ENCODE measurements at places on chromosomes 11 and 22. TPM values are rescaled to one million over a fixed set of nuclear protein-coding genes. Genes with fewer than 3 reads are reported as not detected.

CD248 gene
- 69.1 TPM for total RNA-seq

OR52E8 gene
- not detected for total RNA-seq

CASP12 gene
- 1.6 TPM for total RNA-seq

IFITM10 gene
- 1.4 TPM for total RNA-seq

TENM4 gene
- 0.29 TPM for total RNA-seq

TTC28 gene
- 40.2 TPM for total RNA-seq

ZC3H12C gene
- total RNA-seq: 19.8 TPM

SERHL2 gene
- total RNA-seq: 1.3 TPM

DNA sequence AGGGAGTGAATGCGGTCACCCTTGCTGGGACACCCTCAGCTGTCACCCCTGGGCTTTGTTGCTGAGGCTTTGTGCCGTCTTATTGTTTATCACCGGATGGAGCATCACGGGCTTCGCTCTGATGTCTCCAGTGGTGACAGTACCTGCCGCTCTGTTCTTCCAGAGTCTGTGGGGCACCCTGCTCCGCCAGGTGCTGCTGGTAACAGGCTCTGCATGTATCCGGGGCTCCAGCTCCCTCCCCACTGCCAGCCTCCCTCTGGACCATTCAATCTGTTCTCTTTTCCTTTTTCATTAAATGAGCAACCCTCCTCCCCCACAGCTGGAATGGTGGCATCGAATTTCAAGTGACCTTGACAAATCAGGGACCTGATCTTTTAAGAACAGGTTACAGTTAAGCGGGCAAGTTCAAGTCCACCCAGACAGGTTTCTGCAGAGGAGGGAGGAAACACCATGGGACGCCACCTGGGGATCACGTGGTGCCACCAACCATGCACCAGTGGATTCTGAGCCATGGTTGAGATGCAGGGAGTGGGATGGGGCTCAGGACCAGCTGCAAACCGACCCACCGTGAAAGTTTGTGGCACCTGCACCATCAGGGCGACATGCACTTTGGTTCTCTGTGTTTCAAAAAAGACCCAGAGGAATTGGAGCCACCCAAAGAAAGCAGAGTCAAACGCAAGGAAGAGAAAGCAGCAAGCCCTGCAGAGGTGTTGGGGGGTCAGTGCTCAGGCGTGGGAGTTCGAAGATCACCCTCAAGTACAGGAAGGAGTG is 89.3 kb downstream of the BCR start:
- DNase-seq: no peak

DNA sequence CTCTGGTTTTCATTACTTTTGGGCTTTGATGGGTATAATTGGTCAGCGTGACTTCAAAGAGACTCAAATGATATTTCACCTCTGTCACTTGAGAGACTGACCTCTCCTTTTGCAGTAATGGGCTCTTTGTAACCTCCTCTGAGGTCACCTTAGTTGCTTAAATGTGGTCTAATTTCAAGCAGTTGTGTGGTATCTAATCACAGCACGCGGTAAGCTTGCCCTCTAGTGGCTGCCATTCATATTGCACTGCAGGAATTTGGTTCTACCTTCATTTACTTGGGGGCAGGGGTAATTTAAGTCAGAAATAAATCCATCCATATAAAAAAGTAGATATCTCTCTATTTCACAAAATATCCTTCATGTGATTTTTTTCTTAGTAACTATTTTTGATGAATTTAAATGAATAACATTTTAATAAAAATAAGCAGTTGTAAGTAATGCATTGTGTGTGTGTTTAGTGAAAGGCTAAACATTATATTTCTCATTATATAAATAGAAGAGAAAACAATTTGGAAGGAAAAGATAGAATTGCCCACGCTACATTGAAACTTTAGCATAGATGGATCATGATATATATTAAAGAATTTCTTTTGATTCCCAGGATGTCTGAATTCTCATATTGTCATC is 55.0 kb upstream of the ANO3 start:
- peak; percentile 28 for DNase-seq

- no peak for DNase-seq
Measured at GRCh38 chr11:3149852-3150188, 15.3 kb downstream of the OSBPL5 start.

GRCh38 chr11:11569936-11570491 is 51.8 kb downstream of the GALNT18 start:
- DNase-seq: peak; percentile 24

DNA sequence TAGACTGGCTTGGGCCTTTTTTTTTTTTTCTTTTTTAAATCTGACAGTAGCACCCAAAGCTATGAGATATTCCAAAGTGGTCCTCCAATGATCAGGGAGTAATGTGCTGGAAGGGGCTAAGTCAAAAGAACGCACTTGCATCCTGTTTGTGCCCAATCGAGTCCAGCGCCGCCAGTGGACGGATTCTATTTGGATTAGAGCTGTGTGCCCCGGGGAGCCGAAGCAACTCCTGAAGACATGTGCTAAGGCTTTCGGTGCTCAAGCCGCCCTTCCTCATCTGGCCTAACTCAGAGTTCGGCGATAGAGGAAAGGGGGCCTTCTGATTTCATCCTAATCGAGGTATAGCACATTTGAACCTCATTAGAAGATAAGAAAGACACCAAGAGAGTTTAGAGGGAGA is 147.8 kb upstream of the NECTIN1 start:
- DNase-seq: no peak

DNA sequence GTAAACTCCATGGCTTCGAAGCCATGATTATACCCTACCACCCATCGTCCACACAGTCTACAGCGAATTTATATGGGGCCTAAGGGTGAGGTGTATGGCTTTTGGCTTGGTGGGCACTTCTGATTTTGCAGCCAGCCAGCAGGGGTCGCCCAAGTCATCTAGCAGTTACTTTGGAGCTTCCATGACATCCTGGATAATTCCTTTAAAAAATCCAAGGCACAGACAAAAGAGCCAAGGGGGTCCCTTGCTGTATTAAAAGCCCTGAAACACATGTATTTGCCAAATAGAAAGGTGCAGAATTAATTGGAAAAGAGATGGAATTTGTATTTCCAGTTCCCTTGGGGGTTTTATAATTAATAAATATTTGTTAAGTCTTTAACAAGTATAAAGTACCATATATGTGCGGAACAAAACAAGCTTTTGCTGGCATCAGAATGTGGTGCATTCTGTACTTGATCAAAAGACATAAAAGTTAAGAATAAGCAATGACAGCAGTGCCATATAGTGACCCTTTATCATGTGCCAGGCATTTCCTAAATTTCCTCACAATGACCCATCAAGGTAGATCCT is 132.8 kb upstream of the PITPNB start:
- DNase-seq: no peak

DNA sequence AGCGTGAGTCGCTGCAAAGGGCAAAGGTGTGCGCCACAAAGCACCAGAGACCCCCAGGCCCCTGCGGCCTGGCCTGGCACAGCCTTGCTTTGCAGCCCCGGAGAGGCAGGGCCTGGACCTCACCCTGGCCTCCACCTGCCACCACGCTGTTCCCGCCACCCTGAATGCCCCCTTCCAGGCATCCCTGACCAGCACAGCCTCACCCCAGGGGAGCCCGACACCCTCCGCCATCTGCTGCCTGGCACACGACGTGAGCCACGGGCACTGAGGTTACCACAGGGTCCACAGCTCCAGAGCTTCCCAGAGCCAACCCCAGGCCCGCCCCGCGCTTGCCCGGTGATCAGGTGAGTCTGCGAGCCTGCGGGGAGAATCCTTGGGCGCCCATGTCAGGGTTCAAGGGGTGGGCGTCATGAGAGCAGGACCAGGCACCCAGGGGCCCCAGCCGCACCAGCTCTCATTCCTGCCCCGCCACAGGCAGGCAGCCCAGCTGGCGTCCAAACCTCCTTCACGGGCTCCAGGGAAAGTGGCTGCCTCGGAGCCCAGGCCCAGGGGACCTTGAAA is 171.3 kb downstream of the BRD1 start:
- DNase-seq: no peak

- DNase-seq: no peak
Measured at GRCh38 chr11:44632466-44633123, 67.1 kb downstream of the CD82 start.

DNA sequence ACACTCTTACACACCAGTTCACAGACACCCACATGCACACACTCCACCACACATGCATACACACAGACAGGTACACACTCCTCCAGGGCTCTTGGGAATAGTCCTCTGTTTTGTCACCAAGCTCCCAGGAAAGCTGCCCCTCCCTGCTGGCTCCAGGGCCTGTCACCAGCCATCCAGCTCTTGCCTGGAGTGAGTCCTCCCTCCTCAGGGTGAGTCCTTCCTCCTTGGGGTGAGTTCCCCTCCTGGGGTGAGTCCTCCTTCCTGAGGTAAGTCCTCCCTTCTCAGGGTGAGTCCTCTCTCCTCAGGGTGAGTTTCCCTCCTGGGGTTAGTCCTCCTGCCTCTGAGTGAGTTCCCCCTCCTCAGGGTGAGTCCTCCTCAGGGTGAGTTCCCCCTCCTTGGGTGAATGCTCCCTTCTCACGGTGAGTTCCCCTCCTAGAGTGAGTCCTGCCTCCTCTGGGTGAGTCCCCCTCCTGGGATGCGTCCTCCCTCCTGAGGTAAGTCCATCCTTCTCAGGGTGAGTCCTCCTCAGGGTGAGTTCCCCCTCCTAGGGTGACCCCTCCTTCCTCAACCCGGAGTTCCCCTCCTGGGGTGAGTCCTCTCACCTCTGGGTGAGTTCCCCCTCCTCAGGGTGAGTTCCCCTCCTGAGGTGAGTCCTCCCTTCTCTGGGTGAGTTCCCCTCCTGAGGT is 100.6 kb upstream of the FGF3 start:
- peak; percentile 24 for DNase-seq

- DNase-seq: no peak
Measured at GRCh38 chr22:36455571-36456463, 25.6 kb downstream of the TXN2 start.

- DNase-seq: peak; percentile 38
Measured at GRCh38 chr11:57434640-57435546, 8.0 kb upstream of the SLC43A3 start.

DNA sequence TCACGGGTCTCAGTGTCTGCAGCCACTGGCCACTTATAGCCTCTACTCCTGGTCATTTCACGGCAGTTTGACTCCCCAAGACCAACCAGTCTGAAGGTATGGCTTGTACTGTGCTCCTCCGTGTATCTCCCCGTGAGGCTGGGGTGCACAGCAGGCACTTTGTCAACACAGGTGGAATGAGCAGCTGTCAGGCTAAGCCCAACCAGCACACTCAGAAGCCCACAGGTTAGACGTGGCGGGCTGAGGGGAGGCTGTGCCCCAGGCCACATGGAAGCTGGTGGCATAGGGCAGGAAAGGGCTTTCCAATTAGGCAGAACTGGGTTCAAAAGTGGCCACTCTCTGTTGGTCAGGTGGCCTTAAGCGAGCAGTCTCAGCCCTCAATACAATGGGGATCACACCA is 7.0 kb downstream of the TP53I11 start:
- DNase-seq: no peak

- DNase-seq: no peak
Measured at GRCh38 chr22:30636226-30637077, 871 bp downstream of the SLC35E4 start.

Data from breast epithelium (tissue), 4 donors.